ENCODE measurements at places on chromosomes 3 and 15.

GRCh38 chr3:8239718-8240695, 261.6 kb upstream of the LMCD1 start:
- DNase-seq: peak; percentile 66

DNA sequence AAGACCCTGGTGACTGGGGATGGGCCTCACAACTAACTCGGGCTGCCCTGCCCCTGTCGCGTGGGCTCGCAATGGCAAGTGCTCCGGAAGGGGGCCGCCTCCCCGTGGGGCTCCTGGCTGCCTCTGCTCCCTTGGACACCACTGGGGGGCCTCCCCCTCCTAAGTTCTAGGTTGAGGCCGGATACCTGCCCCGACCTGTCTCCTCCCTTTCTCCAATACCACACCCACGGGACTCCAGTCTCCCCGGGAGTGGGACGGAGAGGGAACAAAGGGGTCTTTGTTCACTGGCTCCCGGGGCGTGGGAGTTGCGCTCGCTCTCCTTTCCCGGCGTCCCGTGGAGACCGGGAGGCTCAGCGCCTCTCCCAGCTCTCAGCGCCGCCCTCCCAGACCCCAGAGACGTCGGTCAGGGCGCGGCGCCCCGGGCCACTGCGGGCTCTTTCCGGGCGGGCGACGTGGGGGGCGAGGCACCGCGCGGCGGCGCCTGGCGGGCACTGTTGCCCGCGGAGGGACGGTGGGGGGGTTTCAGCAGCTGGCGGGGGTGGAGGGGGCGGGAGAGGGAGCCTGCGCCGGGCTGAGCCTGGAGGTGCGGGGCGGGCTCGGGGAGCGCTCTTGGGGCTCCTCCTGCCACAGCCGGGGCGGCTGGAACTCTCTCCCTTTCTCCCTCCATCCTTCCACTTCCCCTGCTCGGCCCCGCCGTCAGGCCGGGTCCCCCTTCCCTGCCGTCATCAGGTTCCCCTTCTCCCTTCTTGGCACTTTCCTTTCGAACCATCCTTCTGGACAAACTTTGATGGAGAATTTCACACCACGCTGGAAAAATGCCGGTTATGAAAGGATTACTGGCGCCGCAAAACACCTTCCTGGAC, at the start of gene KCNH8:
TSS of gene KCNH8 (plus strand) at position 606 of the 863 bp plus-strand sequence. CDS start at position 816, 210 bp downstream.
- no peak for DNase-seq

GRCh38 chr3:139427283-139428060, 38.0 kb upstream of the COPB2 start:
- peak; percentile 80 for DNase-seq

GRCh38 chr3:196662033-196662432, 22.5 kb downstream of the NRROS start:
- DNase-seq: no peak

DNA sequence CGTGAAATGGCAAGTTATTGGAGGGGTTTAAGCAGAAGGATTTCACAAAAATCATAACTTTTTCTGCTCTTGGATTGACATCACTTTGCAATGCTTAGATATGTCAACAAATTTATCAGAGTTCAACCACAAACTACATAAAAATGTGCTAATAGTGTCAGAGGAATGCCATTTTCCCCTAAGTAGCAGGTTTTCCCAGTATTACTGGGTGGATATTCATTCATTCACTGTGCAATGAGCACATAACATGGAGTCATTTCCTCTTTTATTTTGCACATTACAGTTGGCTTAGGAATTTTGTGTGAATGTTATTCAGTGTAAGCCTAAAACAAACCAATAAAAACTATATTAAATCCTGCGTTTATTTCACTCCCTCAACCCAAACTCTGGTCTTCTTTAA, 537.3 kb upstream of the MCTP2 start:
- no peak for DNase-seq

DNA sequence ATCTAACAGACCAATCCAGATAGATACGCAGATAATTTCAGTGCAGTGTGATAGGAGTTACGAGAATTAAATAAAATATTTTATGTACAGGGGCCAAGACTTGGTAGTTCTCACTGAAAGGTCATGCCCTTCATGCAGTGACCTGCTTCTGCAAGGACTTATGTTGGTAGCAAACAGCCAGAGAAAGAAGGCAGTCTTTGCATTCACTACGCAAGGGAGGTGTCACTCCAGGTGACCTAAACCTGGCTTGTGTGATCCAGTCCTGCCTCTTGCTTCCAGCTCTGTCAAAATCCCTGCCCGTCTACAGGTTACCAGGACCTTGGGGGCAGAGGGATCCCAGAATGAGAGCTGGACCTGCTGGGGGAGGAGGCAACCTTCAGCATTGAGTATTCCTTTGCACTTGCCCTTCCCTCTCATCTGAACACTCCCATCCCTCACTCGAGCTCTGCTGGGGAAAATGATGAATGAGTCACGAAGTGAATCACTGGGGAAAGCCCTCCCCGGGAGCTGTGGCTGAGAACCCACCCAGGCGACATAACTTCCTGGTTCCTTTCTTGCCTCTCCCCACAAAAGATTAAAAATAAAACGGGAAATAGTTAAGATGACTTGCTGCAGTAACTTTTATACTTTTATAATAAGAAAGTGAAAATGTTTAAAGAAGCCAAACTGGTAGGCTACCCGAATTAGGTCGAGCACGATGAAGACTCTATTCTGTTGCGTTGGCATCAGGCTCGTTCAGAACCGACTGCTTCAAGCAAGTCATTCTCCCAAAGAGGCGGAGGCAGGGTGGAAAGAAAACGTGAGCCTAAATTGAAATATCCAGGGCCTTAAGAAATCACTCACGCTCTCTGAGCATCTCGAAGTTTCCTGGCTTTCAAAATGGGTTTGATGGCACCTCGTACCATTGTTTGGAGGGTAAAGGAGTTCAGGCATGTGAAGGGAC, 216.1 kb downstream of the SLCO3A1 start:
- peak; percentile 74 for DNase-seq

- DNase-seq: no peak
These were observed 727.8 kb downstream of the GBE1 start for GRCh38 chr3:81033684-81034083.
